Lower lobe of right lung (tissue), 2 donors: ENCODE measurements at places on chromosomes 2 and 18.

DNA sequence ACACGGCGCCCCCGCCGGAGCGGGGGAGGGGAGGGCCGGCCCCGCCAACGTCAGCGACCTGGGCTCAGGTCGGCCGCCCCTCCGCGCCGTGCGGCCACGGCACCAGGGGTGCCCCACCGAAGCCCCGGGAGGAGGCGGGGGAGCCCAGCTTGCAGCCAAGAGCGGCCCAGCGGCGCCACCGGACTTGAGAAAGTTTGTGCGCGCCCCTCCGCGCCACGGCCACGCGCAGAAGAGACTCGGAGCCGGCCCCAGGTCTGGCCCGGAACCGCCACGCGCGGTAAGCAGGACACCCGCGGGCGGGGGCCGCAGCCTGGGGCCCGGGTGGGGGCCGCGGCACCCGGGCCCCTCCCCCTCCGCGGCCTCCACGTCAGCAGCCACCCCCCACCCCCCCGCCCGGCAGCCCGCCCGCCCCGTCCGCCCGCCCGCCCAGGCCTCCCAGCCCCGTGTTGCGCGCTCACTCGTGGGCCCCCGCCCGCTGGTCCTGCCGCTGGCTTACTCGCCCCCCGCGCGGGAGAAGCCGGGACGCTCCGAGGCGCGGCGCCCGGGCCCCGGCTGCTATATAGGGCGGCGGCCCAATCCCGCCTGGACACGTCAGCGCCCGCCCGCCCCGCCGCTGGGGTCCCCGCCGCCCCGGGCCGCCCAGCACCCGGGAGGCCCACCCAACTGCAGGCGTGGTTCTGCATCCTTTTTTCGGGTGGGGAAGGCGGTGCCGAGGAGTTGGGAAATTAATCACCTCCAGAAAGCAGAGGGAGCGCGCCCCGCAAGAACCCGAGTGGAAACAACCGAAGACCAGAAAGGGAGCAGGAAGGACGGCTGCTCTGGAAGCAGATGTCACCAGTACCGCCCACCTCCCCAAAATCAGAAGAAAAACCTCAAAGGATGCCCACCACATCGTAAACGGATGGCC lies 42.9 kb downstream of the HDLBP start:
- no peaks in the 10 kb centered on the region for H3K27me3 ChIP-seq
- peak overlapping the region; percentile 81 for H3K4me3 ChIP-seq
- H3K4me1 ChIP-seq: peaks cover 44% of the 10 kb centered on the region
- H3K36me3 ChIP-seq: peaks cover 13% of the 10 kb centered on the region
- H3K27ac ChIP-seq: peak overlapping the region; percentile 88

DNA sequence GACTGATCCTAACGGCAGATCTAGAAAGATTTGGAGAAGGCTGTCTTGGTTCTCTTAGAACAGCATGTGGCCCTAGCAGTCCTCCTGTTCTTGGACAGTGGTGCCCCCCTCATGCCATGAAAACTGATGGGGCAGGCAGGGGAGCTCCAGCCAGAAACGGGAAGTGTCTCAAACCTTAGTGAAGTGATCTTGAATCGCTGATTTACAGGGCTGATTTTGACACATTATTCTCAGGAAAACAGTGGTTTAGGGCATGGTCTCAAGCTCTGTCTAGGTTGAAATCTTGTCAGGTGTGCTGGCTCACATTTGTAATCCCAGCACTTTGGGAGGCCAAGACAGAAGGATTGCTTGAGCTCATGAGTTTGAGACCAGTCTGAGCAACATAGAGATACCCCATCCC lies 37.8 kb downstream of the SRSF7 start:
- H3K4me3 ChIP-seq: no peak overlapping the region
- peaks cover 4% of the 10 kb centered on the region for H3K4me1 ChIP-seq
- no peak overlapping the region for H3K27ac ChIP-seq
- H3K36me3 ChIP-seq: peaks cover 5% of the 10 kb centered on the region
- DNase-seq: no peak
- no peaks in the 10 kb centered on the region for H3K27me3 ChIP-seq

- peaks cover 15% of the 10 kb centered on the region for H3K36me3 ChIP-seq
- no peaks in the 10 kb centered on the region for H3K27me3 ChIP-seq
- peaks cover 6% of the 10 kb centered on the region for H3K4me1 ChIP-seq
- no peak overlapping the region for H3K27ac ChIP-seq
- no peak for DNase-seq
Observed at GRCh38 chr18:12023375-12023774, 42.1 kb downstream of the IMPA2 start.

DNA sequence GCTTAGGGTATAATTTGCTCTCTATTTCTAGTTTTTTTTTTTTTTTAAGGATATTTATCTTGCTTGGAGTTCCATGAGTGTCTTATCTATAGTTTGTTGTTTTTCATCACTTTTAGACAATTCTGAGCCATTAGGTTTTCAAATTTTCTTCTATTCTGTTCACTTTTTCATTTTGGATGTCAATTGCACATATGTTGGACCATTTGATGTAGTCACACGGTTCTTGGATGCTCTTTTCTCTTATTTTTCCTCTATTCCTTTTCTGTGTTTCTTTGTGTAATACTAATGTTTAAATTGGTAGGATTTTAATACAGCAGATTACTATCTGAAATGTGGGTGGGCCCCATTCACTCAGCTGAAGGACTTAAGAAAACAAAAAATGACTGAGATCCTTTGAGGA lies 292.6 kb downstream of the CALCRL start:
- no peaks in the 10 kb centered on the region for H3K4me1 ChIP-seq
- no peak overlapping the region for H3K27ac ChIP-seq
- H3K4me3 ChIP-seq: no peak overlapping the region
- H3K27me3 ChIP-seq: no peaks in the 10 kb centered on the region

DNA sequence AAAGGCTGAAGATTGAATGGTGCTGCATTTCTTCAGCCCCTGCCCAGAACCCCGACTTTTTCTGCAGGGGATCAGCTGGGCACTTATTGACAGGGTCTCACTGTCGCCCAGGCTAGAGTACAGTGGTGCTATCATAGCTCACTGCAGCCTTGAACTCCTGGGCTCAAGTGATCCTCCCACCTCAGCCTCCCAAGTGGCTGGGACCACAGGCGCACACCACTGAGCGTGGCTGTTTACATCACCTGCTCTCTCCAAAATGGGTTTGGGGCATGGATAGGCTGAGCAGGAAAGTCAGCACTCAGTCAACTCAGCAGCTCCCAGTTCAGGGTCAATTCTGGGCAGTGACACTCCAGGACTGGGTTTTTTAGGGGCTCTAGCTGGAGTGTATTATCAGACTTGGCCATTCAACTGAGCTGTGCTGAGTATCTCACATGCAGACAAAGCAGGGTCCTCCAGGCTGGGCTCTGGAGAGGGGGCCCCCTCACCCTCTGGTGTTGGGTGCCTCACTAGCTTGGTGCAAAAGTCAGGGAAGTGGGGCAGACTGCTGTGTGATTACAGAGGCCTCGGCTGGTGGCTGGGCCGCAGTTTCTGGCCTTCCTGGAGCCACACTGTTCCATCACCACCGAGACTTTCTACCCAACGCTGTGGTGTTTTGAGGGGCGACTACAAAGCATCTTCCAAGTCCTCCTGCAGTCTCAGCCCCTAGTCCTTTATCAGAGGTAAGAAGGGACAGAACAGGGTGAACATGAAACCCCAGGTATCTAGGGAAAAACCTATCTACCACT lies 4.5 kb downstream of the ABHD1 start:
- no peak overlapping the region for H3K27ac ChIP-seq
- H3K27me3 ChIP-seq: no peaks in the 10 kb centered on the region

GRCh38 chr2:234556848-234557573 lies 60.1 kb upstream of the ARL4C start:
- no peaks in the 10 kb centered on the region for H3K36me3 ChIP-seq
- no peaks in the 10 kb centered on the region for H3K4me1 ChIP-seq
- H3K27me3 ChIP-seq: no peaks in the 10 kb centered on the region

GRCh38 chr2:2243666-2244065 lies 87.4 kb downstream of the MYT1L start:
- H3K27me3 ChIP-seq: no peaks in the 10 kb centered on the region
- no peak overlapping the region for H3K4me3 ChIP-seq
- no peak overlapping the region for H3K27ac ChIP-seq

DNA sequence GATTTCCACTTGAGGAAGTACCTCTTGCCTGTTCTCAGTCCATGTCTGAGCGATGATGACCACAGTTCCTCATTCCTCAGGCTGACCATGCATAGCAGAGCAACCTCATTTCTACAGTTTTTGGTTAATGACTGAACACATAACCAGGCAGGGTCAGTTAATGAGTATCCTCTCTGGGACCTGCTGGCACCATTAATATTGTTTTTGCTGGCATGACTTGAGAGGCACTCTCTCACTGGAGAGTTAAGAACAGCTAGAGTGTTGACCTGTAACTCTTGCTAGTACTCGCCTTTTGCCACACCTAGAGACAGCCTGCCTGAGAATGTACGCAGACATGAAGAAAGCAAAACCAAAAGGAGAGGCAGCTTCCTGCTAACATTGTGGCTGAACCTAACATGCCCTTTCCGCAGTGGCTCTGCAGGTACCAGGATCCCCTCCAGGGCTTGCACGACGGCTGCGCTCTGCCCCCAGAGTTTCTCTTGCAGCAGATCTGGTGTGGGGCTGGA lies 23.9 kb downstream of the PECR start:
- peak overlapping the region; percentile 77 for H3K27ac ChIP-seq
- peak overlapping the region; percentile 26 for H3K4me3 ChIP-seq
- no peaks in the 10 kb centered on the region for H3K36me3 ChIP-seq
- no peaks in the 10 kb centered on the region for H3K27me3 ChIP-seq
- DNase-seq: peak; percentile 55

GRCh38 chr2:12767541-12767940 lies 50.8 kb downstream of the TRIB2 start:
- peaks cover 5% of the 10 kb centered on the region for H3K27me3 ChIP-seq
- no peaks in the 10 kb centered on the region for H3K4me1 ChIP-seq
- no peaks in the 10 kb centered on the region for H3K36me3 ChIP-seq

DNA sequence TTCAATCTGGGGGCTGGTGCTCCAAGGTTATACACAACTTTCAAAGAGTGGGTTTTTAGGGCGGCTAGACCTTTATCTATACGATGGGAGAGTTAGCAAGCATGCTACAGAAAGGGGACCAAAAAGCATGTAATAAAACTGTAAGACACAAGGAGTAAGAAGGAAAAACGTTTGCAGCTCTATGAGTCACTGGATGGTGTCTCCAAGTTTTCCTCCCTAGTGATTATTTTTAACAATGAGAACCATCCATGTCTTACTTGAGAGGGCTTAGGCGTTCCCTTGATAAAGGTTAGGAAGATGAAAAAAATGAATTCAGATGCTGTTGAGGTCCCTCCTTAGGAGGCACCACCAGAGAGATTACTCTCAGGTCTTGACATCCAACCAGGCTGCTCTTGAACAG lies 75.9 kb downstream of the HRH4 start:
- H3K27me3 ChIP-seq: no peaks in the 10 kb centered on the region
- no peak for DNase-seq
- no peaks in the 10 kb centered on the region for H3K4me1 ChIP-seq

- DNase-seq: no peak
- no peak overlapping the region for H3K27ac ChIP-seq
- no peaks in the 10 kb centered on the region for H3K36me3 ChIP-seq
- H3K4me3 ChIP-seq: no peak overlapping the region
- no peaks in the 10 kb centered on the region for H3K27me3 ChIP-seq
- H3K4me1 ChIP-seq: no peaks in the 10 kb centered on the region
Observed at GRCh38 chr18:25896956-25897355, 193.5 kb downstream of the SS18 start.

- H3K4me3 ChIP-seq: no peak overlapping the region
- H3K4me1 ChIP-seq: no peaks in the 10 kb centered on the region
- no peak for DNase-seq
- no peaks in the 10 kb centered on the region for H3K27me3 ChIP-seq
- no peak overlapping the region for H3K27ac ChIP-seq
Observed at GRCh38 chr18:46062781-46063180, 9.3 kb downstream of the PSTPIP2 start.

GRCh38 chr2:15435474-15435873 lies 125.7 kb downstream of the NBAS start:
- H3K4me3 ChIP-seq: no peak overlapping the region
- H3K4me1 ChIP-seq: no peaks in the 10 kb centered on the region
- no peaks in the 10 kb centered on the region for H3K27me3 ChIP-seq
- H3K36me3 ChIP-seq: peaks cover 6% of the 10 kb centered on the region
- no peak overlapping the region for H3K27ac ChIP-seq

GRCh38 chr2:119170504-119170903 lies 12.0 kb upstream of the C1QL2 start:
- DNase-seq: no peak
- no peak overlapping the region for H3K27ac ChIP-seq
- H3K4me3 ChIP-seq: no peak overlapping the region
- H3K4me1 ChIP-seq: no peaks in the 10 kb centered on the region

- H3K27me3 ChIP-seq: no peaks in the 10 kb centered on the region
- no peak overlapping the region for H3K27ac ChIP-seq
- H3K4me1 ChIP-seq: peaks cover 8% of the 10 kb centered on the region
- H3K4me3 ChIP-seq: no peak overlapping the region
- no peak for DNase-seq
- no peaks in the 10 kb centered on the region for H3K36me3 ChIP-seq
Observed at GRCh38 chr2:143582046-143582747, 453.0 kb downstream of the ARHGAP15 start.

- no peaks in the 10 kb centered on the region for H3K27me3 ChIP-seq
- no peaks in the 10 kb centered on the region for H3K36me3 ChIP-seq
- no peak for DNase-seq
- H3K27ac ChIP-seq: no peak overlapping the region
- no peak overlapping the region for H3K4me3 ChIP-seq
- no peaks in the 10 kb centered on the region for H3K4me1 ChIP-seq
Observed at GRCh38 chr18:5311301-5311989, 15.9 kb upstream of the ZBTB14 start.

DNA sequence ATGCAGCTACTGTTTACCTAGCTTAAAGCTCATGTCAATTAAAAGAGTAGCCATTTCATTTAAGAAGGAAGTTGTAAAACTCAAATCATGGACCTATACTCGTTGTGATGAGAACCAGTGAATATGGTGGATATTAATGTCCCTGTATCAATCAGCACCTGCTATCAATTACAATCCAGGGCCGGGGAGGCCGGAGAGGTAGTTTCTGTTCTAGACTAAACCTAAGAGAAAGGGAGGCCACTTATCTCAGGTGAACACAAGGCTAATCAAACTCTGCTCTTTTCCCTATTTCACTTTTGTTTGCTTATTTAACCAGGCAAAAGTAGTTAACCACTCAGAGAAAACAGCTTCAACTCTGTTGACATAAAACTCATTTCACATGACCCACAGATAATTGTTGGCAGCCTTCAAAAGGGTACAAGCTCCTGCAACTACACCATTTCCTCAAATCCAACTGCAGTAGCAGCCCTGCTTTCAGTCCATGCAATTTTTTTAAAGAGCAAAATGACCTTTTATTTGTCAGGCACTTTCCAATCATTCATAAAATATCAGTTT lies 27.8 kb upstream of the SLC9A2 start:
- no peak for DNase-seq
- H3K36me3 ChIP-seq: no peaks in the 10 kb centered on the region
- H3K4me1 ChIP-seq: no peaks in the 10 kb centered on the region
- H3K27ac ChIP-seq: no peak overlapping the region

DNA sequence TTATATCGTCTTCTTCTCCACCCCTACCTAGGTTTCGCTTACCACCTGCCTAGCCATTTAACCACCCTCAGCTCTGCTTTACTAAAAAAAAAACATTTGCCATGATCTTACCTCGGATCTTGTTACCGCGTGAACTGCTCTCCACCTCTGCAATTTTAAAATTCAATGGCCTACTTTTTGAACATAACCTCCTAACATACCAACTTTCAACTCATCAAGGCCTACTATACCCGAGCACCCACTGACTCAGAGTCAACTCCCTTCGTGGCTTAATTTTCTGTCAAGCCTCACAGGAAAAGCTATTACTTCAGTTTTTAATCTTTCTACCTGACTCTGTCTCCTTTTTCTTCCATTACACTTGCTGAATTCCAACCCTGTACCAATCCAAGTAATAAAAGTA lies 55.7 kb downstream of the ATAD2B start:
- peaks cover 85% of the 10 kb centered on the region for H3K36me3 ChIP-seq
- no peak overlapping the region for H3K4me3 ChIP-seq
- no peak overlapping the region for H3K27ac ChIP-seq
- no peak for DNase-seq

GRCh38 chr2:197196541-197197180 lies 113.9 kb downstream of the ANKRD44 start:
- H3K27me3 ChIP-seq: no peaks in the 10 kb centered on the region
- H3K36me3 ChIP-seq: no peaks in the 10 kb centered on the region
- H3K27ac ChIP-seq: peak overlapping the region; percentile 4
